ENCODE measurements at places on chromosomes 1 and 21.

DNA sequence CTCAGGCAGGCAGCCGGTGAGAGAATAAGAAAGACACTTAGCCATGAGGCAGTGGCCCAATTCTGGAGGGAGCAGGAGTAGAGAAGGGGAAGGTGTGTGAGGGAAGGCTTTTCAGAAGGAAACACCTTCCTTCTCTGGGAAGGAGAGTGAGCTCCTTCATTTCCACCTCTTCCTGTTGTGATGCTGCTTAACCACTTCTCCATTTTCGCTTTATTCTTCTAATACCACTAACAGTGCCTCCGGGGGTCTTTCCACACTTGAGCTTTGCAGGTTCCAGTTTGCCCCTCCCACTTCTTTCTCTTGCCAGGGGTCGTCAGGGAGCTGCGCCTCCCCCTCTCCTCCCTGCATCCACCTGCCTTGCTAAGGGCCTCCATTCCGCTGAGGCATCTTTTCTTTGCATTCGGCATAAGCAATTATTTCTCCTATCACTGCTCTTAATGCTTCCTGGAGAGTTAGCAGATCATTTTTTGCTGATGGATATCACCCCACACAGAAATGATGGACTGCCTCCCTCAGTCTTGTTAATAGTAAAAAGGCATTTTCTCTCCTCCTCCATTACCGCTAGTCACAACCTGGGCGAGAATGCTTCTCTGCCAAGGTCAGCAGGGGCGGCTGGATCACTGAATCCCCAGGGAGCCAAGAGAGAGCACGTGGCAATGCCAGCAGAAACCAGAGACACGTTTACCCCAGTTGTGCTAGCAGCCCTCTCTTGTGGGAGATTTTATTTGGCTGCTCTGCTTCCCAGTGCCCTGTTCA, 74.8 kb downstream of the ELAVL4 start:
- no peak for DNase-seq

- peak; percentile 27 for DNase-seq
Observed at GRCh38 chr1:192609110-192610079, 26.6 kb upstream of the RGS13 start.

DNA sequence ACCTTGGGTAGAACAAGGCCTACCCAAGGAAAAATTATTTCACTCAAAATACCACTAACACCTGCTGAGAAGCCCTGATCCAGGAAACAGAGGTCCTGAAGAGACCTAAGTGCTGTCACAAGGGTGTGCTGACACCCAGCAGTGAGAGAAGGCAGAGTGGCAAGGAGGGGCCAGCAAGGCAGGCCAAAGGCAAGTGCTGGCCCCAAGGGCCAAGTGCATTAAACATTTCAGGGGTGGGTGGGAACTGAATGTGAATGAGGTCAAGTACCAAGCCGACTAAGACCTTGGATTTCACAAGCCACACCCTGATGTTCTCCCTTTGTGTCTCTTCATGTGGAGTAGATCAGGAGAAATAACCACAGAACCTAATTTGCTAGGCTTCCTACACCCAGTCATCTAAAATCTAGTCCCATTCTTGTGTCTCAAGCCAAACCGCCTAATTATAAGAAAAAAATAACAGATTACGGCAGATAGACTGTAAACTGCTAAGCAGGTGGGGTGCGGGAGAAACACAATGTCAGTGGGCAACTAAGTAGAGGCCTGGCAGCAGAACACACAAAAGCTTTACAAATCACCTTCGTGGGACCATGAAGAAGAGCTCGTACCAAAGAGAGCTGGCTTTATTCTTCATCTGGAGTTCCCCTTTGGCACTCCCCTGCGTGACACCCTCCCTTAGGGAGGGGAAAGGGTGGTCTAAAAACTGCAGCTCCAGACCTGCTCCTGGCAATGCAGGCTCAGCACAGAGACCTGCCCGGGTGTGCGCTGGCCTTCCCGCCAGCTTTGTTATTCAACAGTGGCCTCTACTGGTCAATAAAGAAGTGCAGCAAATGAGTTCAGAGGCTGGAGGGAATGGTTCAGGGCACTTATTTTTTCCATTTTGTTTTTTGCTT, 8.7 kb downstream of the UBE2G2 start:
- peak; percentile 31 for DNase-seq

- DNase-seq, result no peak
Observed at GRCh38 chr1:77250126-77250525, 30.9 kb upstream of the PIGK start.

GRCh38 chr1:220003610-220004299, 42.5 kb downstream of the EPRS1 start:
- DNase-seq, result no peak

DNA sequence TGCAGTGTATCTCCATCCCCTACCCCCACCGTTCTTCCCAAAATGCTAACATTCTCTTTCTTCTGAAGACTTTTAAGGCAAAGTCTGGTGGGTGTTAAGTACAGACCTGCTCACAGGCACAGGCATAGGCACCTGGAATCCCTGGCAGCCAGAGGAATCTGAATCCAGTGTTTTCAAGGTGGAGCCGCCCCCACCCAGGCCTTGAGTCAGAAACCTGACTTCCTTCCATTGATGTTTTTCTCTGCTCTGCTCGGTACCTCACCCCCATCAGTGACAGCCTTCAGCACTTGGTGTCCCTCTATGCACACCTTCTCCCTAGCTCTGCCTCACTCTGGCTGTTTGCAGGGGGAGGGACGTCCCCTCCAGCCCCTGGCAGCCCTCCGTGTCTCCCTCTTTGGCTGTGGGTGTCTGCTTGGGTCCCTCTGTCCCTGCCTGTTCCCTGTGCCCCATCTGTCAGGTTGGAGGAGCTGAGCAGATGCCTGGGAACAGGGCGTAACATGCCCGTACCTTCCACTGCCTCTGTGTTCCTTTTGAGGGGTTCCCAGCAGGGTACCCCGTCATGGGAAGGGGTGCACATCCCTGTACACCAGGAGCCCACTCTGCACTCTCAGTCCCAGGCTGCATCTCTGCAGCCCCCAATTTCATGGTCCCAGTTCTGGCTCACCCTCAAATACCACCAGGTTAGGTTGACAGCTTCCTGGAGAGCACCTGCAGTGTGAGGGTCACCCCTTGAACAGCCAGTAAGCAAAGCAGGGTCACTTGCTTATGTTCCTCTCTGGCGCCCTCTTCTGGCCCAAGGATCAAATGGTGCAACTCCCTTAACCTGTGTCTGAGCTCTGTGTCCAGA, 6.7 kb downstream of the NCDN start:
- DNase-seq, result peak; percentile 80

DNA sequence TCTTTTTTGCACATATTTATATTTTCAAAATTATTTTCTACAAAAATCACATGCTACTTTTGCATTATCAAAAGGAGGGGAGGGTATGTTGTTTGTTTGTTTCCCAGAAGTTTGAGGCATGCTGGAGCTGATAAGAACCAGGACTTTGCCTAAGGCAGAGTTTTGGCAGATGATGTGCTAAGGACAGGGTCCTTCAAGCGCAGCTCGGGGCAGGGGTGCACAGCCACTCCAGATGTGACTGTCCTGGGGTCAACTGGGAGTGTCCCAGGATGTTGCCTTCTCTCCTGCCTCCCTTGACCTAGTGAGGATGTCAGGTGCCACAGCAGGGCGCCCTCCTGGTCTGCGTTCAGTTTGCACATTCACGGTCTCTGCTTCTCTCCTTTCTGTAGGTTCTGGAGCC, 42.6 kb upstream of the SRRM1 start:
- DNase-seq, result no peak

GRCh38 chr1:44296806-44297205, 58.3 kb downstream of the ERI3 start:
- no peak for DNase-seq

GRCh38 chr1:172809750-172810149, 150.8 kb downstream of the FASLG start:
- no peak for DNase-seq

- no peak for DNase-seq
Observed at GRCh38 chr1:177142791-177143271, 21.7 kb downstream of the ASTN1 start.

- no peak for DNase-seq
Observed at GRCh38 chr1:24085546-24085945, 26.4 kb downstream of the MYOM3 start.

GRCh38 chr1:164830628-164831027, 271.6 kb downstream of the PBX1 start:
- DNase-seq, result no peak

- no peak for DNase-seq
Observed at GRCh38 chr1:39489567-39490239, 1.7 kb upstream of the BMP8A start.

DNA sequence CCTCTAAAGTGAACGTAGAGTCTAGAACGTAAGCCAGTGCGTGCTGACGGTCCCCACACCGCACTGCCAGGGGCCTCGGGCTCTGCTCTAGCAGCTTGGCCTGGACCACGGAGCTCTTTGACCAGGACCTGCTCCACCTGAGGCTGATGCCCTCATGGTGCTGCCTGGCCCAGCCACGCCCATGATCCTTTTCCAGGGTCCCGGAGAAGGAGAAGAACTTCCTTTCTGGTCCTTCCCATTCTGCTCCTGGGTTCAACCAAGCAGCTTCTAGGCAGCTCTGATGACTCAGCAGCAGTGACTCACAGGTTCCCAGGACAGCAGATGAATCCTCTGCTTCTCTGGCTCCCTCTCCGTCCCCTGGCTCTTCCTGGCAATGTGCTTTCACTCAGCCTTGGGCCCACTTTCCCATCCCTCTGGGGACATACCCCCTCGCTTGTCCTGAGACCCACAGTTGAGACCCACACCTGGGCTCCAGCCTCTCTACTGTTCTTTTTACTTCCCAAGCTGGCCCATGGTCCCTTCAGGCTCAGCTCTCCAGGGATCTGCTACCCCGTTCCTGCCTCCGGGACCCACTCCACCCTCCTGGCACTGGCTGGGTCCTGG, 246.3 kb upstream of the RAB4A start:
- DNase-seq, result peak; percentile 10

DNA sequence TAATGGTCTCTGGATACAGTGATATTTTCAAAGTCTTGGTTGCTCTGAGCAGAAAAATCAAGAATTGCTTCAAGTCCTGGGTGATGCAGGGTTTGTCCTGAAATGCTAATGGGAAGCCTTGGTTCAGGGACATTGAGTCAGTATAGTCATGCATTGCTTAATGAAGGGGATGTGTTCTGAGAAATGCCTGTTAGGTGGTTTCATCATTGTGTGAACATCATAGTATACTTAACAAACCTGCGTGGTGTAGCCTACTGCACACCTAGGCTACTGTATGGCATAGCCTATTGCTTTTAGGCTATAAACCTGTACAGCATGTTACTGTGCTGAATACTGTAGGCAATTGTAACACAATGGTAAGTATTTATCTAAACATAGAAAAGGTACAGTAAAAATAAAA, 36.4 kb downstream of the TBCE start:
- no peak for DNase-seq

DNA sequence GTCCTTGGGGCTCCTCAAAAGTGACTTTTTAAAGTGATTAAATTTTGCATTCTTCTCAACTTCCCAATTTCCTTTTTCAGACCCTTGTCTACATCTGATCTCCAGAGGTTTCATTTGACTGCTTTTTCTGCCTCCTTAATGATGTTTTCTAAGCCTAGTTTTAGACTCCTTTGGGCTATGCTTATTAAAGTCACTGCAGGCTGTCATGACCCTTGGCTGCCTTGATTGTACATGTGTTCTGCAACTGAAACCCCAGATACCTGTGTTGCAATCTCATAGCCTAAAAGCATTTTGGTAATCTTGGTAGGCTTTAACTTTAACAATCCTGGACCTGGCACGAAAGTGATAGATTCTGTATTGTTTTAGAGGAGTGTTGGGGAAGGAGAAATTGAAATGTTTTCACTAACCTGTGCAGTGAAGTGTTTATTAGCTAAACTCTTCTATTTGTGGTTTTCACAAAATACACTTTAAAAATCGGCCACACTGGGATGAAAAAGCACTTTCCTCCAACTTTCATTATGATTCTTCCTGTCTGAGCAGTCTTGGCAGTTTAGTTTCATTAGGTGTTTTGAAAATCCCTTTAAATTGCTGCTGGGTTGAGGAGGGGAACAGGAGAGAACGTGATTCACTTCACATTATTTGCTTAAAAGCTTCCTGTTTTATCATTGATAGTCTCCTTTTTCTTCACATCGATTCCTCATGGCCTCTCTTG, 4.9 kb downstream of the MACO1 start:
- no peak for DNase-seq

- no peak for DNase-seq
Observed at GRCh38 chr1:94094469-94095111, 26.4 kb downstream of the ABCA4 start.

GRCh38 chr1:26405281-26405915, 5.2 kb upstream of the LIN28A start:
- no peak for DNase-seq

DNA sequence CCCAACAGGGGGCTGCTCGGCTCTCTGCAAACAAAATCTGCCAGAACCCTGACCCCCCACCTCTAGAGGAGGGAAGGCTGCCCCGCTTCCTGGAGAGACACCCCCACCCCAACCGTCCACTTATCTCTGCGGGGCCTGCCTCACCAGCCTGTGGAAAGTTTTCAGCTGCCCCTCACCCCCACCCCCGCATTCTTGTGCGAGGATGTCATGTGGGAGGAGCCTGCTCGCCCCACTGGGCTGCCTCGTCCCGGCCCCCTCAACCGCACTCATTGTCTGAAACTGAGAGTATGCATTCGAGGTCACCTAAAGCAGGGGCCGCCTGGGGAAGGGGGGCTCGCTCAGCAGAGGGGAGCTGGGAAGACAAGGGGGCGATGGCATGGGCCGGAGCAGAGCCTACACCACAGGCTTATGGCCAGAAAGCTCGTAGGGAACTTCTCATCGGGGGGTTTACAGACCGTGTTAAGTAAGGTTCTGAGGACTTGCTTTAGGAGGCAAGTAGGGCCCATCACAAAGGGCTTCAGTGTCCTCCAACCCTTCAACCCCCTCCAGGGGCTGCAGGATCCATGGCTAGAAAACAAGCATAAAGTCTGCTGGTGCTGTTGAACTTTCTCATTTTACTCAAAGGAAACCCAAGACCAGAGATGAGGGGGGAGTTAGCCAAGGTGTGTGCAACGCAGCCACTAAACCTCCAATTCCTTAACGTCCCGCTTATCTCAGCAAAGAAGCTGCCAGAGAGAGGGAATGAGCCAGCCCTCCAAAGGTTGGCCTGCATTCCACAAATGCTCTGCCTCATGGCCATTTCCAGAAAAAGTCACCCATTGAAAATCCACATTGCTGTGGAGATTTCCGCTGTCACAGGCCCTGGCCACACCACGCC, 9.4 kb downstream of the EPHA2 start:
- DNase-seq, result no peak

DNA sequence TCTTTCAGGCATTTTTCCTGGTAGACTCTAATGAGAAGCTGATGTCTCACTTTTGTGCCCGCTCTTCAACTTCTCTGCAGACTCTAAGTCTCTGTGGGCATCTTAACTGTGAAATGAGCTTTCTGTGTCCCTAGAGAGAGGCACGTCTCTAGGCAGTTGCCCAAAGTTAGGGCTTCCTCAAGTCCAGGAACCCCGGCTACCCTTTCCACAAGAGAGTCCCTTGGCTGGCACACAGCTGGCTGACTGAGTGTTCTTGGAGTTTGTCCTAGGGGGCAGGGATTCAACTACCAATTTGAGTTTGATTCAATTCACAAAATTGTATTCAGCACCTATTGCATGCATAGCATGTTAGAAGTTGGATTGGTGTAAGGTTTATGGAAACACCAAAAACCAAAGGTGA, 1.4 kb downstream of the GPR61 start:
- DNase-seq, result no peak
